ENCODE measurements at places on chromosomes 11 and 22.

- DNase-seq = no peak
Measured at GRCh38 chr11:92770419-92770818, 199.0 kb upstream of the MTNR1B start.

DNA sequence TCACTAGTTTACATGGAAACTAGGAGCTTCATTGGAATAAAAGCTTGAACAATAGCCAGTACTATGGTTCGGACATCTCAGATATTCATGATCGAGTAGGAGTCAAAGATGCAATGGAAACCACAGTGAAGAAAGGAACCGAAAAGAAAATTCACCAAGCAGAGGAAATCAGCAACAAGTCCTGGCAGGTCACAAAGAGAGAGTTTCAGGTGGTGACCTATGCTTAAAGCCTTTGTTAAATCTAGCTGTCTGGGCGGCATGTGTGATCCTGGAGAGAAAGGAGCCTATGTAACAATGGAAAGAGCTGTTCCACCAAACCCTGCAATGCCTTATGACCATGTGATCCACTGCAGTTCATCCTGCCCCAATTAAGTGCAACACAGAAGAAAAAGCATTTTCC, 68.9 kb upstream of the POU2AF2 start:
- DNase-seq = no peak

GRCh38 chr11:56846631-56847576, 98.4 kb upstream of the OR9G4 start:
- no peak for DNase-seq

- DNase-seq = no peak
Measured at GRCh38 chr22:27970596-27971220, 51.7 kb upstream of the PITPNB start.

- no peak for DNase-seq
Measured at GRCh38 chr11:119202554-119202953, 3.6 kb upstream of the CBL start.

DNA sequence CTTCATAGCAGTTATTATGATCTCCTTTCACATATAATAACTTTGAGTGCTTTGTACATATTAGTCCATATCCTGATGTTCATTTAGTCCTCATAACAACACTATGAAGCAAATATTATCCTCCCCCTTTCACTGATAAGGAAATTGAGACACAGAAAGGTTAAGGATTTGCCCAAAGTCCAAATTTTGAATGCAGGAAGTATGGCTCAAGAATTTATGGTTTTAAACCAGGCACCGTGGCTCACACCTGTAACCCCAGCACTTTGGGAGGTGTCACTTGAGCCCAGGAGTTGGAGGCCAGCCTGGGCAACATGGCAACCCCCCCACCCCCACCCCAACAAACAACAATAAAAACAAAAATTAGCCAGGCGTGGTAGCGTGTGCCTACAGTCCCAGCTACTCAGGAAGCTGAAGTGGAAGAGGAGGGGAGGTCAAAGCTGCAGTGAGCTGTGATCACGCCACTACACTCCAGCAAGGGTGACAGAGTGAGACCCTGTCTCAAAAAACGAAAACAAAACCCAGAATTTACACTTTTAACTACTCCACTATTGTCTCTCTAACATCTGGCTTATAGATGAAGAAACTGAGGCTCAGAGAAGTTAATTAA, 8.6 kb downstream of the CCDC34 start:
- DNase-seq = no peak

DNA sequence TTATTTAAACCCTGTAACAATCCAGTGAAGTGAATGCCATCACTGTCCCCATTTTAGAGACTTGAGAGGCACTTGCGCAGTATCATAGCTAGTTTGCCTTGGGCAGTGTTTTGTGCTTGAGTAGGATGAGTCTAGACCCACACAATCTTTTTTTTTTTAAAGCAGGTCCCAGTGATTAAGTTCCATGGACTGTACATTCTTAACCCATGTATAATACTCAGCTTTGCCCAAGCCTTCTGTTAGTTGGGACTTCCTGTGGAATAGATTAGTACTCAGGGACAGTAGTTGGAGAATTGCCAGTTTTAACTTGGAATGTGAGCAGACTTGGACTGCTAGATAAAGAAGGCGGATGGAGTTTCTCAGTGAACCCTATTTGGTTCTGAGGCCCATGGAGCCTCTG, 108.6 kb upstream of the RASSF10 start:
- no peak for DNase-seq

DNA sequence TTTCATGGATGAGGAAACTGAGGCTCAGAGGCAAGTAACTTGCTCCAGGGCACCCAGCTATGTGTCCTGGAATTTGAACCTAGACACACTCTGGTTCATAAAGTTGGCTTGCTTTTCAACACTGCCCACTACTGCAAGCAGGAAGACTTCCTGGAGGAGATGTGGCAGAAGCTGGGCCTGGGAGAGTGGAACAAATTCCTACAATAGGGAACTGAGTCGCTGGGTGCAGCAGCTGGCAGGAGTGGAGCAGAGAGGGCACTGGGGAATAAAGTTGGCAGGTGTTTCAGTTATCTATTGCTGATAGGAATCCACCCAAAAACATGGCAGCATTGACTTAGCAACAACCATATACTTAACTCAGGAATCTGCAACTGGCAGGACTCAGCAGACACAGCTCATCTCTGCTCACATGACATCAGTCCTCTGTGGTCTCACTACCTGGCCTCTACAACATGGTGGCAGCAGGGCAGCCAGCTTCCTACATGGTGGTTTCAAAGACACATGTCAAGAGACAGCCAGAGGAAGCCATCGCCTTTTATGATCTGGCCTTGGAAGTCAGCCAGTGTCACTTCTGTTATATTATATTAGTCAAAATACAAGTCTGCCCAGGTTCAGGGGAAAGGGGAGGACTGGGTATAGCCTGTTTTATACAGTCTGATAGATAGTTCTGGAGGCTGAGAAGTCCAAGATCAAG, 10.6 kb upstream of the CARD10 start:
- DNase-seq = no peak

- no peak for DNase-seq
Measured at GRCh38 chr11:102276362-102276761, 40.9 kb upstream of the BIRC3 start.

DNA sequence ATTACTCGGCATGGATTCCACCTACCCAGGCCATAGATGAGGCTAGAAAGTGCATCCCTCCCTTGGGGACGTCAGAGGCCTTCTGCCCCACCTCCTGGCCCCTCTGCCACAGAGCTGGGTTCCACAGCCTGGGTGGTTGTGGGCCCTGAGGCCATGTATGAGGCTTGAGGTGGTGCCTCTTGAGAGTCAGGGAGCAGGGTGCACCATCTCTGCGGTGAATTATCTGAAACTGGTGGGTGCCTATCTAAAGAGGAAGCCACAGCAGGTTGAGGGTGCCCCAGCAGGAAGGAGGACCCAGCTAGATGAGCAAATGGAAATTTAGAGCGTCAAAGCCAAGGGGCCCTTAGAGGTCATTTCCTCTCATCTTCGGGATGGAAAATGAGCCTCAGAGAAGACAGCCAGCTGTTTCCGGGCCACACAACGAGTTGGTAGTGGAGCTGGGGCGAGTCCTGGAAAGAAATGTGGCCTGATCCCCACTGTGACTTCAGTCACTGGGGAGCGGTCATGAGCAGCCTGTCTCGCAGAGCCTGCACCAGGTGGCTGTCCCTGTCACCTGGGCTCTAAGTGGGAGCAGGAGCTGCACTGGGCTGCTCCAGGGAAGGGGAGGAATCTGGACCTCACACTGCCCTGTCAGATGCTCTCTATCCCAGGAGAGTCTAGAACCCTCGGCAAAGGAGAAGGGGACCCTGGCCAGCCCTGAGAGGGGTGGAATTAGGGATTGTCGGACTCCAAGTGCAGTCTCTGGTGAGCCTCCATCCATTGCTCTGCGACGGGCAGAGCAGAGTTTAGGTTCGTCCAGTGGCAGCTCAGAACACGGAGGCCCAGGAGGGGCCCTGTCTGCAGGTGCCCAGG, 7.3 kb downstream of the ADORA2A start:
- DNase-seq = no peak

GRCh38 chr22:29971607-29972006, 88.6 kb downstream of the MTMR3 start:
- no peak for DNase-seq

- DNase-seq = no peak
Measured at GRCh38 chr11:48025293-48025983, 45.1 kb downstream of the PTPRJ start.

- no peak for DNase-seq
Measured at GRCh38 chr11:128701086-128701485, 7.2 kb downstream of the FLI1 start.

GRCh38 chr22:35578836-35579575, 38.1 kb downstream of the MB start:
- DNase-seq = no peak

- DNase-seq = no peak
Measured at GRCh38 chr11:112627588-112628045, 333.6 kb upstream of the NCAM1 start.

DNA sequence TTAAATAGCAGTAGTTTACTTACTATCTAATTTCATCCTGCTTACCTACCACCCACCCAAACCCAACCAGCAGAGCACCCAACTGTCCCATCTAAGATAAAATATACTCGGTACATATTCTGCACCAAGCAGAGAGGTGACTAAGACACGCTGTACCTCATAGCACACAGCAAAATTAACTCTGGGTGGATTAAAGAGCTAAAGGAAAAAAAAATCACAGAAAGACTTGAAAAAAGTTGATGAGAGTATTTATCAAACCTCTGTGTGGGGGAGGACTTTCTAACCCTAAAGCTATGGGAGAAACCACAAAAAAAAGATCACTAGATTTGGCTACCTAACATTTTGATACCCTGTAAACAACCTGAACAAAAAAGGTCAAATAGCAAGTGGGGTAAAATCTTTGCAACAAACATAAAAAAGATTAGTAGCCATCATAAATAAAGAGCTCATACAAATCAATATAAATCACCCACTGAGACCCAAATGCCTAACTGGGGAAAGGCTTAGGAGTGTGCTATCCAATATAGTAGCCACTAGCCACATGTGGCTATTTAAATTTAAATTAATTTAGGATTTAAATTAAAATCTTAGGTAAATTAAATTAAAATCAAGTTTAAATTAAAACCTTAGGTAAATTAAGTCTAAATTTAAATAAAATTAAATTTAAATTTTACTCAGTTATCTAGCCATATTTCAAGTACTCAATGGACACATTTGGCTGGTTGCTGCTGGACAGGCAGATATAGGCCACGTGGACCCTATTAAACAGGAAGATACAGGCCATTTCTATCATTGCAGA, 25.6 kb upstream of the CD5 start:
- no peak for DNase-seq

GRCh38 chr11:102313238-102313940, 3.9 kb upstream of the BIRC3 start:
- DNase-seq = no peak

DNA sequence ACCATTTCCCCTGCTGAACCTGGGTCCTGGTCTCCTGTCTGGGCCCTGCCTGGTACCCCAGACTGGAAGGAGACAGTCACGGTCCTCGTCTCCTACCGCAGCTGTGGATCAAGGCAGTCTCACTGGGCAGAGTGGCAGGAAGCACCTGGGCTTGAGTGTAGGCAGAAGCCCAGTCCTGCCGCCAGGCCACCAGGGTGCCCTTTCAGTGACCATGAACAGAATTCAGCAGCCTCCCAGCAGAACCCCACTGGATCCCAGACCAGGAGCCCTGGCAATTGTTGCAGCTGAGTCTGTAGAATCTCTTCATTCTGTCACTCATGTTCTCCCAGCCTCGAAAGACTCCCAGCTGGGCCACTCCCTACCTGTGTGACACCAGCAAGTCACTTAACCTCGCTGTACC, 25.5 kb upstream of the CREB3L1 start:
- DNase-seq = no peak

GRCh38 chr11:469684-470560, 19.8 kb downstream of the PTDSS2 start:
- peak; percentile 80 for DNase-seq

DNA sequence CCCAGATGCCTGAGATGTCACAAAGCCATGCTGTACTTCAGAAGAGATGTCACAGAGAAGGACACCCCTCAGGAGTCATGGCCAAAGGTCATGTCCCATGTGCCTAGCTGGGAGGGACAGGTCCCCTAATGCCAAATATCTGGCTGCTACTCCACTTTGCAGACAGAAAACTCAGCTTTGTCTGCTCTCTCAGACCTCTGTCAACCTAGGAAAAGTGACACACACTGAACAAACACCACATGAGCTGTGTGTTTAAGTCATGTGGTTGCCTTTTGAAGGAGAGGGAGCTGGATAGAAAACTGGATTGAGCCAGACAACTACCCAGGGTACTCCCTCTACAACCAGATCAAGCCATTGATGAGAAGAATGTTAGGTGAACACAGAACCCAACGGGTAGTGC, 3.5 kb downstream of the TRIM66 start:
- DNase-seq = no peak

GRCh38 chr11:132821014-132821413, 711.3 kb downstream of the OPCML start:
- DNase-seq = no peak

DNA sequence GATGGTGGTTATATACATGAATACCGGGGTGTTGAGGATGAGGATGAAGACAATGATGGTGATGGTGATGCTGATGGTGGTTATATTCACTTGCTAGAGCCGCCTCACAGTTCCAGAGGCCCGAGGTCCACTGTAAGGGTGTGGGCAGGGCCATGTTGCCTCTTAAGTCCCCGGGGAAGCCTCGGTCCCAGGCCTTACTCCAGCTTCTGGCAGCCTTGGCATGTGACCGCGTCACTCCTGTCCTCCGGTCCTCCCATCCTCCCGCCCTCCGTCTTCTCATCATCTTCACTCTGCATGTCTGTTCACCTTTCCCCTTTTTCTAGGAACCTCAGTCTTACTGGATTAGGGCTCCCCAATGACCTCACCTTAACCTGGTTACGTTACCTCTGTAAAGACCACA, 54.6 kb downstream of the IGLL1 start:
- no peak for DNase-seq

- DNase-seq = no peak
Measured at GRCh38 chr11:64084146-64084950, 48.6 kb downstream of the FLRT1 start.

DNA sequence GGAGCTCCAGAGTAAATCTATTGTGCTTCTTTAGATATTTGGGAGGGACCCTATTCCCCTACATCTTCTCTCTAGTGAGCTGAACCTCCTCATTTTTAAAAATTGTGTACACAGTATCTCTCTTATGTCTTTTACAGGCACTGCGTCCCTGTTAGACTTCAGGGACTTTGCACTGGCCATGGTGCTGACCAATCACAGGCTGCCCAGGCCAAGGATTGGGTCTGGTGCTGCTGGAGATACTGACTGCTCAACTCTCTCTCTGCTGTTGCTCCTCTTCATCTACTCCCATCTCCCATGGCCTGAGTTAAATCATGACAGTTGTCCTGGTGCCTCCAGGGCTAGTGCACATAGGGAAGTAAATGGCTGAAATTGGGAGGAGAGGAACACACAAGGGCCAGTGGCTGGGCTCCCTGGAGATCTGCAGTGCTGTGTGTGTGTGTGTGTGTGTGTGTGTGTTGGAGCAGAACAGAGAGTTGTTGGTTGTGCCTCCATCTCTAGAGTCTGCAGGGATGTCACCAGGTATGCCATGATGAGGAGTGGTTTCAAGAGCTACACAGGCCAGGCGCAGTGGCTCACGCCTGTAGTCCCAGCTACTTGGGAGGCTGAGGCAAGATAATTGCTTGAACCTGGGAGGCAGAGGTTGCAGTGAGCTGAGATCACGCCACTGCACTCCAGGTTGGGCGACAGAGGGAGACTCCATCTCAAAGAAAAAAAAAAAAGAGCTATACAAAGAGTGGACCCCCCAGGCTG, 155.3 kb downstream of the ST3GAL4 start:
- no peak for DNase-seq

- DNase-seq = no peak
Measured at GRCh38 chr11:100949443-100949842, 180.2 kb downstream of the PGR start.

All from ascending aorta (tissue), 2 donors.